Fibroblast of mammary gland (primary cell): ENCODE measurements at places on chromosomes 16 and 17.
A peak's percentile ranks its signal among the peaks of the same experiment; 100 is the strongest.

- peak; percentile 59 for DNase-seq
Observed at GRCh38 chr17:76506408-76507345, 5.5 kb upstream of the RHBDF2 start.

- DNase-seq: peak; percentile 30
Observed at GRCh38 chr16:72468582-72468981, 296.6 kb upstream of the PMFBP1 start.

GRCh38 chr16:86987746-86988670, 329.2 kb downstream of the C16orf95 start:
- DNase-seq: no peak

- DNase-seq: peak; percentile 94
Observed at GRCh38 chr17:10149573-10150399, 48.6 kb downstream of the GAS7 start.

DNA sequence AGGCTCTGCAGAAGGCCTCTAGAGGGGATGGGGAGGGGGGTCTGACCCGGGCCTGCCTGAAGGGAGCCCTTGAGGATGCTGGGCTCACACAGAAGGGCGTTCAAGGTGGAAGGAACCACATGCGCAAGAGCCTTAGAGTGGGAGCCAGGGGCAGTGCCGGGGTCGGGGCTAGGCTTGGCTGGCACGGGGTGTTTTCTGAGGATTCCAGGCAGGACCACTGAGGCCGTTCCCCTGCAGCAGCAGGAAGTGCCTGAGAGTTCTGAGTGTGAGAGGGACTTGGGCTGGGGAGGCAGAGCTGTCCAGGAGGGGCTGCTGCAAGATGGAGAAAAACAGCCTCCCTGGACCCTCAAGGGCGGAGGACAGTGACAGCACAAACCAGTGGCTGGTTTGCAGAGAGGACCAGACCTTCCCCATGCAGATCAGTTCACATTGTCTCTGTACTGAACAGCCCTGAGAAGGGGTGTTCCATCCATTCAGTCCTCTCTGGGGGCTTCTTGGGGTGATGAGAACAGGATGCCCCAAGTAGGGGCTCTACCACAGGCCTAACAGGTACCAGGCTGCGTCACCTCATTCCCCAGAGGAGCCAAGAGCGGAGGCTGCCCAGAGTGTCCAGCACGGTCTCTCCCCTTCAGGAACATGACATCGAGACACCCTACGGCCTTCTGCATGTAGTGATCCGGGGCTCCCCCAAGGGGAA, 3.4 kb downstream of the NDRG4 start:
- DNase-seq: no peak

DNA sequence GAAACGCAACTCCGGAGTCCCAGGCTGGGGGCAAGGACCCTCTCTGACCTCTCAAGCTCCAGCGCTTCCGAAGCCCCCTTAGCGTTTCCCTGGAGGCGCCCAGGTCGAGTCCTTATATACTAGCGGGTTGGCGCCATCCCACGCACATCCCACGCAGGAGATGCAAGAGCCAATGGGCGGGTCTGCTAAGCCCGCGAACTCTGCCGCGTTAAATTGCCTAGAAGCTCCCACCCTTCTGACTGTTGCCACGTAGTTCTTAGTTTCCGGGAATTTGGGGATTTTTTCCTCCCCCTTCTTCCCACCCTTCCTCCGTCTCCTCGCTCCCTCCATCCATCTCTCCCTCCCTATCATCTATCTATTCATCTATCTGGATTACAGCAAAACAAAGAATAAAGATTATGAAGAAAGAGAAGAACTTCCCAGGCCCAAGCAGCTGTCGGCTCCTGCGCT, at the start of gene SLFN11:
Gene SLFN11, minus strand, starts transcription at position 88 of the 450 bp plus-strand sequence. CDS start 9,814 bp downstream, outside the sequence.
- DNase-seq: peak; percentile 97

DNA sequence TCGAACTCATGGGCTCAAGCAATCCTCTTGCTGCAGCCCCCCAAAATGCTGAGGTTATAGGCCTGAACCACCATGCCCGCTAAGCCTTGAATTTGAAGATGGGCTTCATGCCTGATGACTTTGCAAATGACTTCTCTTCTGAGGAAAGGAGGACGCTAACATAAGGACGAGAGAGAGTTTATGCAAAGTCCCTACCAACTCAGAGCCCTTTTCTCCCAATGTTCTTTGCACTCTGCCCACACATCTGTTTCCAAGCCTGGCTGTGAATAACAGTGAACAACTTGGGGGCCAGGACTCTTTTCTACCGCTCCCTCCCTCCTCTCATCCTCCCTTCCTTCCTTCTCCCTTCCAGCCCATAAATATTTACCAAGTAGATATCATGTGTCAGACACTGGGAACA, 8.5 kb upstream of the NPIPB2 start:
- DNase-seq: no peak

DNA sequence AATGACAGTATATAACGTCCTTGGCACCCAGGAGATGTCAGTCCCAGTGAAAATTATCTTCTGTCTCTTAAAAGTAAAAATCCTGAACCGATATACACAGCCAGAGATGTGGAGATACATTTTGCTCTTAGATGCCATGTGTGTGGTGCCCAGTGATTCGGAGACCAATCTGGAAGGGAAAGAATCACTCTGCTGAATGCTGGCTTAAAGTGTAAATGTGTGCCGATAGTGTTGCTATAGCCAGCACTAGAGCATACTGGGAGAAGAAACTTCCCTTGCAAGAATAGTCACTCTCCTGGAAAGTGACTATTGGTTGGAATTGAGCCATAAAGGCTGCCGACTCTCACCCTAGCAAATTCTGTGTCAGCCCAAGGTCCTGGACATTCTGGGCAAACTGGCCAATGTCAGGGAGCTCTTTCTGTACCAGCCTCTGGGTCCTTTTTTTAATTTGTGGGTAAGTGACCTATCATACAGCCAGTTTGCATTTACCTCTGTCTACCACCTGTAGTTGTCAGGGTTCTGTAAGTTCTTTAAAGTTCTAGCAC, 44.2 kb upstream of the HNF1B start:
- DNase-seq: no peak

GRCh38 chr17:75908201-75908600, 3.5 kb upstream of the MRPL38 start:
- no peak for DNase-seq

- DNase-seq: no peak
Observed at GRCh38 chr17:22310717-22311686, 618.7 kb downstream of the KCNJ18 start.

DNA sequence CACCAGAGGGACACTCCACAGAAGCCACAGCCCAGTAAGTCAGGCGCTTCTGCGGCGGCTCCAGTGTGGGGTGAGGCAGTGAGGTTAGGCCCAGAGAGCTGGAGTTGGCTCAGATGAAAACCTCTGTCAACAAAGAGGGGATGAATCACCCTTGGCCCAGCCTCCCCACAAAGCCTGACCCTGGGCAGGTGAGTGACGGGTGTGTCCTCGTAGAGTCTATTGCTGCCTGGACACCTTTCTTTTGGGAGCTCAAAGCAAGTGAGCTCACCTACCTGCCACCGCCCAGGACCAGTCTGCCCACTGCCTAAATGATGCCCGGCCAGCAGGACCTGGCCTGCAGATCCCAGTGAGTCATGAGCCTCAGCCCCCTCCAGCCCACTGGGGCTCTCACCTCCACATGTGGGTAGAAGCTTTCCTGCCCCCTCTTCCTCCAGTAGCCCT, 24.9 kb upstream of the DBNDD1 start:
- DNase-seq: no peak

GRCh38 chr17:51645056-51645455, 384.7 kb downstream of the UTP18 start:
- DNase-seq: no peak

GRCh38 chr17:55806745-55807495, 56.1 kb downstream of the PCTP start:
- DNase-seq: no peak

- no peak for DNase-seq
Observed at GRCh38 chr17:48176471-48176855, 68.9 kb downstream of the SNX11 start.

GRCh38 chr16:79933603-79934002, 333.1 kb upstream of the MAF start:
- no peak for DNase-seq

DNA sequence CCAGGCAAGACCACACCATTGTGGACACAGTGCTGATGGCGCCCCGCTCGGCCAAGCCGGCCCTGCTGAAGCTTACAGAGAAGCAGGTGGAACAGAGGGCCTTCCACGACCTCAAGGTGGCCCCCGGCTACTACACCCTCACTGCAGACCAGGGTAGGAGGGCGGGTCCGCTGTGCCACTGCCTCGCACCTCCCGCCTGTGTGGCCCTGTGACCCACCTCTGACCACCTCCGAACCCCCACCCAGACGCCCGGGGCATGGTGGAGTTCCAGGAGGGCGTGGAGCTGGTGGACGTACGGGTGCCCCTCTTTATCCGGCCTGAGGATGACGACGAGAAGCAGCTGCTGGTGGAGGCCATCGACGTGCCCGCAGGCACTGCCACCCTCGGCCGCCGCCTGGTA, 21.1 kb downstream of the ITGB4 start:
- no peak for DNase-seq

- peak; percentile 66 for DNase-seq
Observed at GRCh38 chr17:82517230-82517865, 2.2 kb upstream of the FOXK2 start.
